A549 treated with RU486 at 1 μM for 4 hours (cell line): ENCODE measurements at places on chromosomes 16 and 17. TPM values are rescaled to one million over a fixed set of nuclear protein-coding genes. Genes with fewer than 3 reads are reported as not detected.

Gene ITGAD
- not detected in 5 replicates for total RNA-seq

Gene KRTAP9-4
- total RNA-seq: not detected in 5 replicates

Gene GNGT2
- total RNA-seq: 0.42 to 0.62 TPM (median 0.47 TPM) in 4 of 5 replicates, not detected in the other

Gene TEX19
- 0.17 to 0.61 TPM (median 0.43 TPM) in 5 replicates for total RNA-seq

Gene HOXB5
- 1.5 to 2.9 TPM (median 2.5 TPM) in 5 replicates for total RNA-seq

Gene CCDC144A
- 0.26 to 1.6 TPM (median 1.5 TPM) in 5 replicates for total RNA-seq

Gene SETD1A
- 16.7 to 23.8 TPM (median 21.6 TPM) in 5 replicates for total RNA-seq

Gene TBC1D3I
- total RNA-seq: 0.13 to 0.41 TPM (median 0.23 TPM) in 5 replicates

Gene CD300E
- total RNA-seq: not detected in 5 replicates

Gene MYH10
- total RNA-seq: 18.4 to 25.6 TPM (median 21.3 TPM) in 5 replicates

Gene PLXDC1
- total RNA-seq: 0.09 to 0.86 TPM (median 0.37 TPM) in 4 of 5 replicates, not detected in the other

Gene MT4
- total RNA-seq: not detected in 5 replicates

Gene KRTAP4-1
- total RNA-seq: 0.17 to 0.25 TPM (median 0.24 TPM) in 4 of 5 replicates, not detected in the other

Gene SDK2
- 0.24 to 0.44 TPM (median 0.33 TPM) in 5 replicates for total RNA-seq

Gene ENPP7
- not detected in 5 replicates for total RNA-seq

Gene LRRC75A
- total RNA-seq: 0.54 to 1.2 TPM (median 1.0 TPM) in 5 replicates

Gene RASL10B
- 0.05 to 0.13 TPM (median 0.08 TPM) in 4 of 5 replicates, not detected in the other for total RNA-seq

Gene ASGR1
- total RNA-seq: 1.0 to 1.5 TPM (median 1.3 TPM) in 5 replicates

Gene UTS2R
- not detected in 5 replicates for total RNA-seq

Gene AKTIP
- total RNA-seq: 21.3 to 23.7 TPM (median 22.3 TPM) in 5 replicates

Gene MRTFB
- total RNA-seq: 8.0 to 13.4 TPM (median 12.9 TPM) in 5 replicates

Gene AIPL1
- not detected in 5 replicates for total RNA-seq

Gene TBC1D3
- total RNA-seq: not detected in 5 replicates

Gene HOXB4
- 0.09 to 0.15 TPM (median 0.12 TPM) in 3 of 5 replicates, not detected in the others for total RNA-seq

Gene TSPAN10
- total RNA-seq: 4.3 to 6.9 TPM (median 5.2 TPM) in 5 replicates

Gene SPOP
- total RNA-seq: 33.9 to 47.1 TPM (median 37.1 TPM) in 5 replicates

Gene KIF18B
- 27.9 to 41.2 TPM (median 36.3 TPM) in 5 replicates for total RNA-seq

Gene DPEP2
- total RNA-seq: not detected in 5 replicates

Gene GPRC5C
- 55.3 to 80.4 TPM (median 72.7 TPM) in 5 replicates for total RNA-seq

Gene DPEP3
- not detected in 5 replicates for total RNA-seq

Gene PLLP
- 1.3 to 1.6 TPM (median 1.3 TPM) in 5 replicates for total RNA-seq

Gene ACAP1
- total RNA-seq: 0.74 to 8.9 TPM (median 4.6 TPM) in 5 replicates

Gene GPR142
- 0.07 TPM in 1 of 5 replicates, not detected in the others for total RNA-seq

Gene ATP2C2
- total RNA-seq: 0.08 to 0.17 TPM (median 0.09 TPM) in 3 of 5 replicates, not detected in the others

Gene CES1
- total RNA-seq: 28.7 to 51.1 TPM (median 32.7 TPM) in 5 replicates
